MG63 (cell line): ENCODE measurements at places on chromosomes 5 and 9. TPM values are rescaled to one million over a fixed set of nuclear protein-coding genes. Genes with fewer than 3 reads are reported as not detected.

DNA sequence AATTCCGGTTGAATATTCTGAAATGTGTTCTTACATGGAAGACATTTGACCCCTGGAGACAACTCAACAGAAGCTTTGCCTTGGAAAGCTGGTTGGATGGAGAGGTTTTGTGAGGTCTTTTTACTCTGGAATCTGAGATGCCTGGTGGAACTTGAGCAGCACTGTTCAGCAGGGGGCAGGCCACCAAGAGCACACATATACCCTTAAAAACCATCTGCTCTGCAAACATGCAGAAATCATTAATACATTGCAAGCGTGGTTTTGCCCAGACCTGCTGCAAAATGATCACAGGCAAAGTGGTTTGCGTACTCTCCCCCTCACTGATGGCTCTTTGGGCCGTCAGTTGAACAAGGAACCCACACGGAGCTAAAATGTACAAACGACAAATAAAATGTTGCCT is 32.8 kb upstream of the DAP start:
- DNase-seq = no peak

HMHB1 gene
- not detected in 2 replicates for total RNA-seq

DNA sequence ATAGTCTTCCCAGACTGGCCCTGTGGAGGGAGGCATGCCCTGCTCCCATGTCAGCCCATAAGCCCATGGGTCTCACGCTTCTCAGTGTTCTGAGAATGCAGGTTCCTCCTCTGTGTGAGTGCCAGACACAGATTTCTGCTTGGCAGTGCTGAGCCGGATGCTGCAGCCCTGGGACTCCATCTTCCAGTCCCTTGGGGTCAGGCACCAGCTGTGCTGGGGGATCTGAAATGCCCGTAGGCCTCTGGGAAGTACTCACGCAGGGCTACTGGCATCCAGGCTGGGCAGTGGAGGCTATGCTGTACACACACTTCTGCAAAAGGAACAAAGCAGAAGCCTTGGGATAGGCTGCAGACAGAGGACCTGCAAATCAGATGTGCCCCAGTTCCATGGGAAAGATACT is 1944.6 kb downstream of the EFNA5 start:
- no peak for DNase-seq

- DNase-seq = no peak
Measured at GRCh38 chr9:131618071-131618479, 72.8 kb downstream of the PRRT1B start.

DNA sequence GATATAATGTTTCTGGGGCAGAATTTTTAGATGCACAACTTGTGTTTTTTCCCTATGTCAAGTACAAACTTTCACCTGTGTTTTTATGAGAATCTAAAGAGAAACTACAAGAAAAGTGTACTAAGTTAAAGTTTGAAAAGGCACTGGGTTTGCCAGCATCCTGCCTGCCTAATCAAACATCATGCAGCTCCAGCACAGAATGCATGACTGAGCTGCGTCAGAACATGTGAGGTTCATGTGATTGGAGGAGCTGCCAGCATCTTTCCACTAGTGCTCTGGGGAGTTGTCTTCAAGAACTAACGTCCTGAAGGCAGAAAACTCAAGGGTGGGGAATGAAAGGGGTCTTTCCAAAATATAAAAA is 46.1 kb upstream of the RIC1 start:
- DNase-seq = no peak

- no peak for DNase-seq
Measured at GRCh38 chr9:114051281-114051680, 26.8 kb downstream of the AMBP start.
